ENCODE measurements at places on chromosomes 4 and X.

- DNase-seq = no peak
Observed at GRCh38 chr4:158020734-158021346, 152.0 kb downstream of the GASK1B start.

DNA sequence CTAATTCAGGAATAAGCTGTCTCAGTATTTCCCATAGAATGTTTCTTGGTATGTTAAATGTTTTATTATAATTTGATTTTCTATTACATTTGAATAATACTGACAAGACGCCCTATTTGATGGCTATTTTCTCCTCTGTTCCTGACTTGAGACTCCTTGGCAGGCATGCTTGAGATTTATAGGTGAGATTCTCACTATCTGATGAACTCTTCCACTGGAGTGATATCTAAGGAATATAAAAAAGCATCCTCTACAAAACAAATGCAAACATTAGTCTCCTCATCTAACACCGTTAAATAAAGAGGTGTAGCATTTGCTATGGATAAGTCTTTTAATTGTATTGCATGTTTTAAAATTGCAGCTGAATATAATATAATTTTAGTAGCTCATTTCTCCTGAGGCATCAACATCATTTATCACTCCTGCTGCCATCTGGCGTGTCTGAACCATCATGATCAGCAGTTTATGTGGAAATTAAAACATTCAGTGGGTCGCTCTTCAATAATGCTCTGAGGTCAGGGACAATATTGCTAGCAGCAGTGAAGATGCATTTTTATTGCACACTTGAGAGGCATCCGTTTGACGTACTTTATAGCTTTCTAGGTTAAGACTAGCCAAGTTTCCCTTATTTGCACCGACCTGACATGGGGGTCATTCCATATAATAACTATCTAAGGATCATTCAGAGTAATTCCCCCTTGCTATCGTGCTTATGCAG, 210.4 kb upstream of the GALNTL6 start:
- no peak for DNase-seq

DNA sequence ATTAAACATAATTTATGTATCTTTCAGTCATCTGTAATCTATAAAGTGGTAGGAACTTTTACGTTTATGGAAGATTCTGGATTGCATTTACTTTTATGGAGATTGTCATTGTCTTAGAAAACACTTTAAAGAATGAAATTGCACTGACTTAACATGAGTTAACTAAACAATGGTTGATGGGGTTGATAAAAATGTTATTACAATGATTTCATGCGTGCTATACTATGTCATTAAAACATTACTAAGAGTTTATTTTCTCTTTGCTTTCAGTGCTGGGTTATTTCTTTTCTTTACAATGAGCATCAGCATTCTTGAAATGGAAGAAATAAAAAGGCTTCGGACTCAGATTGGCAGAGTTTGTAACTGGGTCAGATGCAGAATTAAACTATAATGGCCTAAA, 67.1 kb upstream of the PDLIM3 start:
- no peak for DNase-seq

- no peak for DNase-seq
Observed at GRCh38 chrX:23013366-23013765, 13.6 kb downstream of the DDX53 start.

GRCh38 chrX:130772105-130772775, 130.8 kb downstream of the ENOX2 start:
- DNase-seq = peak; percentile 29

GRCh38 chrX:11351375-11352295, 58.4 kb downstream of the AMELX start:
- DNase-seq = peak; percentile 85

GRCh38 chrX:13487731-13488505, 81.5 kb upstream of the EGFL6 start:
- DNase-seq = peak; percentile 72

GRCh38 chr4:103400405-103400804, 202.3 kb upstream of the CENPE start:
- no peak for DNase-seq

GRCh38 chrX:139930916-139931645, 1.8 kb downstream of the ATP11C start:
- no peak for DNase-seq

DNA sequence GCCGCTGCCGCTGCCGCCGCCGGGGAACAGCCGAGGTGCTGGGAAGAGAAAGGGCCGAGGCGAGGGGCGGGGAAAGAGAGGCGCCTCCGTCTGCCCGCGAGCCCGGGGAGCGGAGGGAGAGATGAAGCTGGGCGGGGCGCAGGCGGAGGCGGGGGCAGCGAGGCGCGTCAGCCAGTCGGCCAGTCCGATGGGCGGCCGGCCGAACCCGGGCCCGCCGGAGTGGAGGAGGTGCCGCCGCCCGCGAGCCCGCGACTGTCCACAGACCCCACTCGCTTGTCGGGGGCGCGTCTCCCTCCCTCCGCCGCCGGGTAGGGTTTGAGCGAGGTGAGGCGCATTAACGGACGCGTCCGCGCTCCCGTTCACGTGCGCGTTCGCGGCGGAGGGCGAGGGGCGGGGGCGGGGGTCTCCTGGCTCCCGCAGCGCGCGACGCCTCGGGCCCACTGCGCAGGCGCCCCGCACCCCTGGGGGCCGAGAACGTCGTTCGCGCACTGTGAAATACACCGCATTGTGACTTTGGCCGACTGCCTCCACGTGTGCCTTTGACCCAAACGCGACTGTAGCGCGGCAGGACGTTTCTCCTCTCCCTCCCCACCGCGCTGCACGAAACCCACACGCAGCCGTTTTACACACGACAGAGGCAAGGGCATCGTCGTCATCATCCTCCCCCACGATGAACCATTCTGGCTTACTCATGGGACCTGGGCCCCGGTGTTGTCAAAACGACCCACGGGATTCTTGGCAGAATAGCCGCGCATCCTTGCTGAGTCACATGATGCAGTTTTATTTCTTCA, at the start of gene NUDT11:
TSS of gene NUDT11 (minus strand) at position 92 of the 791 bp plus-strand sequence. CDS start 148 bp downstream, outside the sequence.
- no peak for DNase-seq

DNA sequence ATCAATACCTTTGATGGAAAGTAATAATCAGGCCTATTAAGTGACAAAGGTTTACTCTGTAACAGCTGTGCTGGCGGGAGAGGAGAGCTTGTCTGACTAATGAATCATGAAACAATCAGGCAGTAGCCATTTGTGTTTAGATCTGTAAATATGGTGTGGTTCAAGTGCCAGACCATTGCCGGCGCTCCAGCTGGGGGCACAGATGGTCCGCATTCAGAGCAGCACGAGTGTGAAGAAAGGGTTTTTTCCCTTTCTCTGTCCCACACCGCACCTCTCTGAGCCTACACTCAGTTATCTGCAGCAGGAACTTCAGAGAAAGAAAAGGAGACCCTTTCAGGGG, 111.3 kb upstream of the PAQR3 start:
- DNase-seq = no peak

DNA sequence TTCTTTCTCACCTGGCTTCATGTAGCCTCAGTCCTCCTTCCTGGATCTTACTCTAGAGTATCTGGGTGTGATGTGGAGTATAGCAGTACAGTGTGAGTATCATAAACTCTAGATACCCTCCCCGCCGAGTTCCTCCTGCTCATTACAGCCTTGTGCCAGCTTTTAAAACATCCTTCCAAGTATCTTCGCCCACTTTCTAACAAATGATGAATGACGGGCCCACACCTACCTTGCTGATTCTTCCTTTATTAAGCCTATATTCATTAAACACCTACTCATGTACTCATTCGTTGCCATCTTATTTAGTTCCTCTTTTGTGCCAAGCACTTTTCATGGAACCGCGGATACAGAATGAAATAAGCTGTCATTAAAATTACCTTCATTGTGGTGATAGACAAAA, 1585.3 kb upstream of the TENM3 start:
- no peak for DNase-seq

- no peak for DNase-seq
Observed at GRCh38 chr4:545612-546011, 30.5 kb downstream of the TMEM271 start.

GRCh38 chr4:61212788-61213187, 12.7 kb downstream of the ADGRL3 start:
- no peak for DNase-seq

DNA sequence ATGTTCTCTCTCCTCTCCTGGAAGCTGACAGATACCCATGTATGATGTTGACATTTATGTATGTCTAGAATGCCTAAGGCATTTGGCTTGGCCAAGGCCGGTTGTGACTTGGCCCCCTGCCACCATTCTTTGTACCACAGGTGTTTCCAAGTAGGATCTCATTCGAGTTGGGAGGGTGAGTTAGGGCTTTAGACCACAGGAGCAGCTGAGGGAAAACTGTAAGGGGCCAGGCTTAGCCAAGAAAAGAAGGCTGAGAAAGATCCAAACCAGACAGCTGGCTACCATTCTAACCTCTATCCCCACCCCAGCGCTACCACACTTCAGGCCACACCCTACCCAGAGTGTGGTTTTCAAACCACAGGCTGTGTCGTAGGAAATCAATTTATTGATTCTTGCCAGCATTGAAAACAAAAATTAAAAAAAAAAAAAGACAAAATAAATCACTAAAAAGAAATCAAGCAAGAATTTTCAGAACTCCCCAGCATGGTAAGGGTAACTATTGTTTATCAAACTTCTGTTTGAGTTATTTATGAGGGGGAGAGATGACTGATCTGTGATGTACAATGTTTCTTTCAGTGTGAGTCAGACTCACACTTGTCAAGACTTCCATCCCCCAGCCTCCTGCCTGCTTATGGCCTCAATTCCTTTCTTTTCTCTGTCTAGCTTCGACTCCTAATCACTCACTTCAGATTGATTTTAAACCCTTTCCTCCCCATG, 9.9 kb downstream of the TMSB4X start:
- no peak for DNase-seq

- no peak for DNase-seq
Observed at GRCh38 chr4:5921981-5922380, 29.1 kb upstream of the CRMP1 start.

- DNase-seq = no peak
Observed at GRCh38 chr4:5858020-5858769, 34.7 kb downstream of the CRMP1 start.

DNA sequence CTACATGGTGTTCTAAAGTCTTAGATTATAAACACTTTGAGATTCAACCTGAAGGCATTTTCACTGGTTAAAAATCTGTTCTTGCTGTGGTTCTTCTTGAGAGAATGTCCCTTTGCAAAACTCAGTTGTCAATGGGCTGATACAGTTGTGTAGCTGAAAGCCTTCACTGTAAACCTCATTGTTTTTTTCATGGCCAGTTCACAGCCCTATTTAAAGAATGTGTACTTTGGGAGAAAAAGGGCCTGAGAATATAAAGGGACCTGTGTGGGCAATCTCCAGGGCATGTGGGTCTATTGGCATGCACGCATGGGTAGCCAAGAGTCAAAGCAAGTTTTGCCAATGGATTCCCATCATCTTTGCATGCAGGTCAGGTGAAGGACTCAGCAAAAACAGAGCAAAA, 7.8 kb upstream of the MAP7D3 start:
- DNase-seq = no peak

DNA sequence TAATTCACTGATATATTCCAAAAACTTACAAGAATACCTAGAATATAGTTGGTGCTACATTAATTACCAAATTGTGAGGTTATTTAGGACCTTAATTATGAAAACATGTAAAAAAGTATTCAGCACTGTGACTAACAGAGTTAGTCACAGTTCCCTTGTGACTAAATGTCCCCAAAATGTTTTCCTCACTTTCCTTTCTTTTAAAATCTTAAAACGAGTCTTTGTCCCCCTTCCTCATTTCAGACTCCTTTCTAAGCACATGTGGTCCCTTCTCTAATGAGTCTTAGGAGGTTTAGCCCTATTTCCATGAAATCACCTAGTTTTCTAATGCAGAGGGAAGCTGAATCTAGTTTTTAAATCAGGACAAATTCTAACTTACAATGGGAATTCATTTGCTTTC, 175.0 kb downstream of the PPP3CA start:
- no peak for DNase-seq

GRCh38 chrX:44261286-44261685, 82.2 kb downstream of the EFHC2 start:
- DNase-seq = no peak

DNA sequence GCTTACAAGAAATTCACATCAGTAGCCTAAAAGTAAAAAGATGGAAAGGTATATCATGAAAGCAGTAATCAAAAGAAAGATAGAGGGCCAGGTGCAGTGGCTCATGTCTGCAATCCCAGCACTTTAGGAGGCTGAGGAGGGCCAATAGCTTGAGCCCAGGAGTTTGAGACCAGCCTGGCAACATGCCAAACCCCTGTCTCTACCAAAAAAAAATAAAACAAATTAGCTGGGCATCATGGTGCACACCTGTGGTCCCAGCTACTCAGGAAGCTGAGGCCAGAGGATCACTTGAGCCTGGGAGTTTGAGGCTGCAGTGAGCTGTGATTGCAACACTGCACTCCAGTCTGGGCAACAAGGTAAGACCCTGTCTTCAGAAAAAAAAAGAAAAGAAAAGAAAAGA, 55.5 kb downstream of the GSPT2 start:
- no peak for DNase-seq

DNA sequence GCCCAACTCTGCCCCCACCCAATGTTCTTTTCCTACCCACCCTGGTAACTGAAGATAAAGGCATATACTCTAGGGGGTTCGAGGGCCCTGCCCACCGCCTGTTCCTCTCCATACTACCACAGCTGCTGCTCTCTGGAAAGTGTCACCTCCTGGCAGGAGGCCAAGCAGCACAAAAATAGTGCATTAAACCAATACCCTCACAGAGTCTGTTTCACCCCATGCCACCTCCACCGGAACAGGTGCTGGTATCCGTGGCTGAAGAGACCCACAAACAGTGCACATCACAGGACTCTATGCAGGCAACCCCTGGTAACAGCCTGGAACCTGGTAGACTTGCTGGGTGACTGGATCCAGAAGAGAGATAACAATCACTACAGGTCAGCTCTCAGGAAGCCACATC, 85.1 kb upstream of the CTSO start:
- DNase-seq = no peak

DNA sequence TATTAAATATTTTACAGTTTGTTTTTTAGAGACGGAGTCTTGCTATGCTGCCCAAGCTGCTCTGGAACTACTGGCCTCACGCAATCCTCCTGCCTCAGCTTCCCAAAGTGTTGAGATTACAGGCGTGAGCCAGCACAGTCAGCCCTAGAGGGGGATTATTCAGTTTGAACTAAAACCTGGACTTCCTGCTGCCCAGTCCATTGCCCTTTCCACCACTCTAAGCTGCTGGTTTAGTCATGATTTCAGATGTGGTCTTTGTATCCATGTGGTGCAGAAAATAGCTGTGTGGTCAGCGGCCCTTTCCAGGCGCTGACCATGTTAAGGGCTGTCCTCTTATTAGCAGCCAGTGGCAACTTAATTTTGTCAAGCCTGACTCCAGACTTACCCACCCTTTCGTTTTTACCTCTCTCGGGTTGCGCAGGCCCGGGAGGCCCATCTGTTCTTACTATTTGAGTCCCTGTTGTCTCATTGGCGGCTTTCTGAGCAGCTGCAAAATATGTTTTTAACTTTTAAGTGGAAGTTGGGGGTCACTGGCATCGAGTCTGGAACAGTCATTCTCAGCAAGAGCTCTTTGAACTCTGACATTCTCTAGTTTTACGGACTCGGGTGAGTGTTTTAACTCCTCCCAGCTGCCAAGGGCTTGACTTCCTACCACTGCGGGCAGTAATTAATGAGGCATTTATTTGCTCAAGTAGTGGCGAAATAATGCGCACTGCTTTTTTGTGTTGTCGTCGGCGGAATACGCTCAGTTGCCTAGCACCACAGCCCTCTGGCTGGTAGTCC, 773 bp upstream of the VMA21 start:
- peak; percentile 24 for DNase-seq

GRCh38 chrX:9337046-9337445, 127.8 kb upstream of the TBL1X start:
- DNase-seq = no peak

- no peak for DNase-seq
Observed at GRCh38 chr4:624705-625590, at the start of gene PDE6B. Gene PDE6B, plus strand, starts transcription at chr4:625573. Its CDS starts 54 bp downstream, at chr4:625627.

GRCh38 chr4:107559653-107560052, 160.4 kb downstream of the PAPSS1 start:
- no peak for DNase-seq
